ENCODE measurements at places on chromosomes 16 and 17.

GRCh38 chr17:77473615-77474226 lies 333.0 kb downstream of the SEC14L1 start:
- DNase-seq: no peak

DNA sequence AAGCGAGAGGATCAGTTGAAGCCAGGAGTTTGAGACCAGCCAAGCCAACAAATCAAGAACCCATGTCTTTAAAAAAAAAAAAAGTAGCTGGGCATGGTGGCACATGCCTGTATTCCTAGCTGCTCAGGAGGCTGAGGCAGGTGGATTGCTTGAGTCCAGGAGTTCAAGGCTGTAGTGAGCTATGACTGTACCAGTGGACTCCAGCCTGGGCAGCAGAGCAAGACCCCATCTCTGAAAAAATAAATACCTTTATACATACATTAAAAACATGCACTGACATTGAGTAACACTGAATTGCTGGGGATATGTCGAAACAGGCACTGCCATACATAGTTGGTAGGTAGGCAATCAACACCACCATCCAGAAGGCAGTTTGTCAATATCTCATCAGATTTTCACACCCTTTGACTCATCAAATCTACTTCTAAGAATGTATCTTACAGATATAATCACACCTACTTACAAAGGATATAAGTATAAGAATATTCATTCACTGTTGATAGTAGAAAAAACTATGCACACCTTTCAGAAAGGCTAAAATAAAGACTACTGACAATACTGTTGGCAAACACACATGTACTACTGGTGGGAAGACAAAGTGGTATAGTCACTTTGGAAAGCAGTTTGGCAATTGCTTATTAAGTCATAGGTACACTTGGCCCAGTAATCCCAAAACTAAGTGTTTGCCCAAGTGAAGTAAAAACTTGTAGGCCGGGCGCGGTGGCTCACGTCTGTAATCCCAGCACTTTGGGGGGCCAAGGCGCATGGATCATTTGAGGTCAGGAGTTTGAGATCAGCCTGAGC lies 6.4 kb upstream of the CEP20 start:
- no peak for DNase-seq

DNA sequence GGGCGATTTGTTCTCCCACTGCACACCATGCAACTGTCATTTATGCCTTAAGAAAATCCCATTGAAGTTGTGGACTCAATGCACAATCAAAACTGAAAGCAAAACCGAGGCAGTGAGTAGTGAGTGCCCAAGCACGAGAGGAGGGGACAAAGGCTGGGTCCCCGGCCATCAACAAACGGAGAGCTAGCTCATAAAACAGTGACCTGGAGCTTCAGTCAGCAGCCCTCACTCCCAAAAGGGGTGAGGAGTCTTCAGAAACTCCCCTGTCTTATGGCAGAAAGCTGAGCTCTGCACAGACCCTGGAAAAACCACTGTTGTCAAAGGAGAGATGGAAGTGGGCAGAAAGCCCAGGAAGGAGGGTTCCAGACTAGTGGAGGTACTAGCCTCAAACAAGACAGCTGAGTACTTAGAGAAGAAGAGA lies 96.9 kb downstream of the ADCY9 start:
- no peak for DNase-seq

GRCh38 chr16:10013364-10013763 lies 168.9 kb downstream of the GRIN2A start:
- DNase-seq: no peak

DNA sequence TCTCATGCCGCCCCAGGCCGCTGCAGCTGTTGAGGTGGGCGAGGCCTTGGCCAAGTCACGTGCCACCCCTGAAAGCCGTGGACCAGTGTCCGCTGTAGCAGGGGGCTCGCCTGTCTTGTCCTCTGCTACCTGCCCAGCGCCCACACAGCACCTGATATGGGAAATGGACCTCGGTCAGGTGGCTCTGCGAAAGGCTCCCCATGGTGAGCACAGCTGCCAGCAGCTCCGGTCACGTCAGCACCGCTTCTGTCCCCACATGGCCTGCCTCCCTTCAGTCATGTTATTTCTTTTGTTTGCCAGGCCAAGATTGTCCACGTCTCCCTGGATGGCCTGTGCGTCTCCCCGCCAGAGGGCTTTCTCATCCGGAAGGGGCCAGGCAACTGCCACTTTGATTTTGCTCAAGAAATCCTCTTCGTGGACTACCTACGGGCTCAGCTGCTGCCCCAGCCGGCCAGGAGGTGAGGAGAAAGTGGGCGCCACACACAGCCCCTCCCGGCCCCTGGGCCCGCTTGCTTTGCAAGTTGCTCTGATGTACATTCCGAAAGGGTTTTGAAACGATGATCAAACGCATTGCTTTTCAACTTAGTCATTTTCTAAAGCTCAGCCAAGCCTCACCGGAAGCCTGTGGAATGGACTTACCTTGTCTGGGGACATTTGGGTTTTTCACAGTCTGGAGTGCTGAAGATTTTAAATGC lies 219.8 kb downstream of the KATNIP start:
- no peak for DNase-seq

DNA sequence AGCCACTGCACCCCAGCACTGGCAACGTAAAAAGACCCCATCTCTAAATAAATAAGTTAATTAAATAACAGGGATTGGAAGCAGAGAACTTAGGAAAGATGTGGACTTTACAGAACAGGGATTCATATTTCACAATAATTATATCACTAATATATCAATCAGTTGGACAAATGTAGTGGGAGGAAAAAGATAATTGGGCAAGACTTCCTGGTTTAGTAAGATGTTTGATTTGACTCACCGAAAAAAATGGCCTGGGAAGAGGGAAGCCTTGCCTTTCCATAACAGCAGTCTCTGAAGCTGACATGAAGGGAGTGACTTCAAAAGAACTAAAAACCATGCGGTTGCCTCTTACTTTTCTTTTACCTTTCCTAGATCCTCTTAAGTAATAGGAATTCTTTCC lies 15.2 kb upstream of the C17orf78 start:
- DNase-seq: no peak

- no peak for DNase-seq
Observed at GRCh38 chr17:79984045-79984840, 51.4 kb downstream of the TBC1D16 start.

DNA sequence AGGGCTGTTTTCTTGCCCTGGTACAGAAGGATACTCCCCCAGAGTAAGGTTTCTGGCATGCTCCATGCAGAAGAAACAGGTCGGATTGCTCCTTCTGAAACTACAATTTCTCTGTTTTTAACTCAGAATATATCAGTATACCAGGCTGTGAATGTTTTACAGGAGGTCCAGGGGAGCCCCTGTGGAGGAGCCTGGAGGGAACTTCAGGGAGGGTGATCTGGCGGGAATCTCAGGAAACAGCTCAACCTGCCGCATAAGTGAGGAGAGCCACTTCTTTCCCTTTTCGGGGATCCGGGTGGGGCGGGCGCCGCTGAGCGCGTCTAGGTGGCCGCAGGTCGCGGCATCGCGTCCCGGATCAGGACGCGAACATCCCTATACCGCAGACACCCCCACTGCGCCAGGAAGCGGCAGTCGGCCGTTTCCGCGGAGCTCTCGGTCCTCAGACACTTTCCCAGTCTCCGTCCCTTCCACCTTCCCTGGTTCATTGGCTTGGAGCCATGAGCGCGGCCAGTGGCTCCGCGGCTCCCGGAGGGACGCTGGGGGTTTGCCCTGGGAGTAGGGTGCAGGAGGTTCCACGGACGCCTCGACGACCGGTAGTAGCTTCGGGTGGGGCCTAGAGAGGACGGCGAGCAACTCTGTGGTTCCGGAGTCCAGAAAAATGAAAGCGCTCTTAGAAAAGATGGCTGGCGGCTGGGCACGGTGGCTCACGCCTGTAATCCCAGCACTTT lies 3.1 kb upstream of the ZNF764 start:
- DNase-seq: peak; percentile 25

DNA sequence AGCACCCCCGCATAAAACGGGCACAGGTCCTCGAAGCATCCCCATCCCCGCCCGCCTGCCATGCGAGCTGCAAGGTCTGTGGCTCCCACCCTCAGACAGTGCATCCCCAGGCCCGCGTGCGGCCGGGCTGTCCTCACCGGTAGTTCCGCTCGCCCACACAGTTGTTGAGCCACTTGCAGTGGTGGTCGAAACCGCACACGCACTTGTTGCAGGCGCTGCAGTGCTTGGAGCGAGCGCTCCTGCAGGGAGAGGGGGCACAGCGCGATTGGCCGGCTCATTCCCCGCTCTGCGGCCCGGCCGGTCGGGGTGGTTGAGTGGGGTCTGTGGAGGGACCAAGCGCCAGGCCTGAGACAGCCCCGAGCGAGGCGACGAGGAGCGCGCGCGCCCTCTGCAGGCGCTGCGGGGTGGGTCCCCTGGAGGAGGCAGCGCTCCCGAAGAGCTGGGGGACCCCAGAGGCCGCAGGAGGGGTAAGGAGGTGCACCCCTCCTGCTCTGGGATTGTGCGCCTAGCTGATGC lies 6.0 kb upstream of the TPPP3 start:
- DNase-seq: peak; percentile 17

All from NCI-H1417 (cell line).